ENCODE measurements at places on chromosomes 5 and 9.

- no peak for DNase-seq
These were observed 200.5 kb downstream of the EFNA5 start for GRCh38 chr5:107470295-107470582.

GRCh38 chr5:150625831-150626746 lies 14.4 kb upstream of the SYNPO start:
- no peak for DNase-seq

DNA sequence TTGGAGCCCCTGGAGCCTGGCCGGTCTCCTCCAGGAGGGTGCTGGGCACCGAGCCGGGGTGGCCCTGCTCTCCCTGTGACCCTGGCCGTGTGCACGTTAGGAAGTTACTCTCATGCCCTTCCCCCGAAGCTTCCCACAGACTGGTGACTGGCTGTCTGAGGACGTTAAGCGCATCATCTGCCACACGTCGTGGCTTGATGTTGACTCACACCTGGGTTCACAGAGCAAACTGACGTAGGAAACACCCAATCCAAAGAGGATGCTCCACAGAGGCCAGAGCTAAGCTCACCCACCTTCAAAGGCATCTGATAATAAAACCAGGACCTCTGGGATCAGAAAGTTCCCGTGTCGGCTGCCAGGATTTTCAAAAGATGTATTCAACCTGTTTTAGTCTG lies 152.9 kb upstream of the PHYKPL start:
- no peak for DNase-seq

GRCh38 chr5:82073179-82073578 lies 101.4 kb downstream of the ATG10 start:
- no peak for DNase-seq

DNA sequence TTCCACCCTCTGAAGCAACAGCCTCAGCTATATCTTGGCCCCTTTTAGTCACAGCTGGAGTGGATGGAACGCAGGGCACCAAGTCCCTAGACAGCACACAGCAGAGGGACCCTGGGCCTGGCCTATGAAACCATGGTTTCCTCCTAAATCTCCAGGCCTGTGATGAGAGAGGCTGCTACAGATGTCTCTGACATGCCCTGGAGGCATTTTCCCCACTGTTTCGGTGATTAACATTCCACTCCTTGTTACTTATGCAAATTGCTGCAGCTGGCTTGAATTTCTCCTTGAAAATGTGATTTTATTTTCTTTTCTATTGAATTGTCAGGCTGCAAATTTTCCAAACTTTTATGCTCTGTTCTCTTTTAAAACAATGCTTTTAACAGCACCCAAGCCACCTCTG lies 384.8 kb downstream of the PRR16 start:
- DNase-seq: no peak

DNA sequence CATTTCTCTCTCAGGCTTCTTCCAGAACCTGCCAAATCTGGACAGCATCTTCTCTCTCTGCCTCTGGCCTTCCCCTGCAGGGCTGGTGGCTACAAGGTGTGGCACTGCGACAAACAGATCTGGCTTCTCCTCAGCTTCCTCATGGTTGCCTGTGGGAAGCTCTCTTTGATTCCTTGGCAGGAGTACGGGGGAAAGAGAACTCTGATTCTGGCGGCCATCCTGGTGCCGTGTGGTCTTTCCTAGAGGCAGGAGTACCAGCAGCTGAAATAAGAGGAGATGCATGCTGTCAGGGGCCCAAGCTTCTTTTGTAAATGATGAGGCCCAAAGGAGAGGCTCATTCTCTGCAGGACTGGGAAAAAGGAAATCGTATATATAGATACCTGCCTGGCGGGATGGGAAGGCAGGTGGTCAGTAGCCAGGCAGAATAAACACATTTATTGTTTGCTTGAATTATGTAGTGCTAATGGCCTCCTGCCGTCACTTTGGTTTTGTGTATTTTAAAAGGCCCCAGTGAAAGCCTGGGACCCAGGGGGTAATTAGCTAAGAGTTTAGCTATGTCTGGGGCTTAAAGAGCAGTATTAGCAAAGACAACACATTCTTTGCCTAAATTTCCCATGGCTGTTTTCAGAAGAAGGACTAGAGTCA lies at the start of gene CER1:
Gene CER1 (minus strand): TSS at position 343 of the 645 bp plus-strand sequence. CDS start 61 bp downstream, at position 282.
- DNase-seq: no peak

DNA sequence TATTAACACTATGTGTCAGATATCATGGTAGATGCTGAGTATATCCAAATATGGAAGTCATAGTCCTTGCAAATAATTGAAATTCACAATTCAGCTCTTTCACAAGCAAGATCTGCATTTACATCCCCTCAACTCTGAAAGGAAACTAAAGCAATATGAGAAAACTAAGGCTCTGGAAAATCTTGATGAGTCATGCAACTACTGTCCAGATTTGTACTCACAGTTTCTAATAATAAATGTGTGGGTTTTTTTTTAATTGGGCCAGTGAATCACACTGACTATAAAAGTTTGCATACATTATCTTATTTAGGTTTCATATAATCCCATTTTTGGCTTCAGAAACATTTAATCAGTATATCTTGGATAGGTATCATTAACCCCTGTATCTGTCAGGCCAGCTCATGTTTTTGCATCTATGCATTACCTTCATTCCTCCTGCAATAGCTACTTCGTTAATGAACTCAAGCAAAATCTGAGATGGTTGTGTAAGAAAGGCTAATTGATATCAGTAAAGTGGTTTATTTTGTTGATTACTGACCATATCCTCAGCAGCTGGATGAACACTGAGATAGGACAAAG lies 58.7 kb upstream of the PRR16 start:
- peak; percentile 17 for DNase-seq

GRCh38 chr5:39427229-39427628 lies 2.4 kb upstream of the DAB2 start:
- DNase-seq: peak; percentile 66

GRCh38 chr5:97022898-97023297 lies 87.0 kb downstream of the LNPEP start:
- no peak for DNase-seq

DNA sequence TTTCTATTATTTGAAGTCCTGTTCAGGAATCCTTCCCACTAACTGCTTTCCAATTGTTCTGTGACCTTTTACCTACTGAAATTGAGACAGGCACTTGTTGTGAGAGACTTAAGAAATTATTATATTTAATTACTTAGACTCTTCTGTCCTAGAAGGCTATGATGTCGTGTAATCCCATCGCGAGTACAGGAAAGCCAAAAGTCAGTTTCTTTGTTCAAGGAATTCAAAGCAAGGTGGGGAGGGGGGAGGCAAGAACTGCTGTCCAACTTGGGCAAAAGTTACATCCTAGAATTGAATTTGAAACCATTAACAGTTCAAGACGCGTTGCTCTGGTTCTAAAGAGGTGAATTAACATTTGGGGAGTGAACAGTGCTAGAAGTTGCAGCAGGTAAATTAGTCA lies 17.9 kb downstream of the NDUFA8 start:
- no peak for DNase-seq

- DNase-seq: peak; percentile 38
These were observed 41.5 kb downstream of the SH3PXD2B start for GRCh38 chr5:172412724-172413286.

GRCh38 chr5:150227606-150228273 lies 37.9 kb downstream of the SLC6A7 start:
- DNase-seq: no peak

DNA sequence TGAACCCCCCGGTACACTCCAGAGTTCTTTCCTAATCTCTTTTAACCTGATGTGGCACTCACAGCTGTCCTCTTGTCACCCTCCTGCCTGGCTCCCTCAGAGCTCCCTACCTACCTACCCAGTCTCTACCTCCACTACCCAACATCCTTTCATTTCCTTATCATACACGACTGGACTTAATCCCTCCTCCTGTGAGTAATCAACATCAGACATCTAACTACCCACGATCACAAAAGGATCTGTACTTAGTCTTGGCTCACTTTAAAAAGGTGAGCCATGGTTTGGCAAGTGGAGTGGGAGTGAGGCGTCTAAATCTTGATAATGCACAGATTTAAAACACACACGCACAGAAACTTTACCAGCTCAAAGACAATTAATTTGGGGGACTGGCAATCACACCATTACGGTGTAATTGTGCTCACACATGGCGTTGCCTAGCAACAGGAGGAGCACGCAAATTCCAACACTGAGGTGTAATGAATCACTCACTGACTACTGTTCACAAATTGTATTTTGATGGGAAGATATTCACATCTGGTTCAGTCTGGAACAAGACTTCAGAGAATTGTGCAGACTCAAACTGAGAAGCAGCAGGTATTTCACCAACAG lies 235.9 kb downstream of the EPB41L4A start:
- no peak for DNase-seq

DNA sequence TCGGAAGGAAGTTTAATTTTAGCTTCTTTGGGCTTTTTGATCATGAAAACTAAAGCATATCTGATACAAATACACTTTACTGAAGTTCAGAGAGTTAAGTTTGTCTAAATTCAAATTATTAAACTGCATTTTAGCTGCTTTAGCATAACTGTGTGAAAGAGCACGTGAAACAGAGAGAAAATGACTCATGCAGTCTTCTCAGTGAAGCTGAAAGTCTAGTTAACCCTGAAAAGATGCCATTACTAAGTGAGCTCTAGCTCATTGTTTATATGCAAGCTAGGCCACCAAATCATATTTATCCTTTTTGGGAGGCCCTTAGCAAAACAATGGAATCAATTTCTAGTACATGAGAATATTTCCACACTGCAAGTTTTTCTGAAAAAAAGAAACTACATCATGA lies 27.6 kb downstream of the TPD52L3 start:
- peak; percentile 34 for DNase-seq

DNA sequence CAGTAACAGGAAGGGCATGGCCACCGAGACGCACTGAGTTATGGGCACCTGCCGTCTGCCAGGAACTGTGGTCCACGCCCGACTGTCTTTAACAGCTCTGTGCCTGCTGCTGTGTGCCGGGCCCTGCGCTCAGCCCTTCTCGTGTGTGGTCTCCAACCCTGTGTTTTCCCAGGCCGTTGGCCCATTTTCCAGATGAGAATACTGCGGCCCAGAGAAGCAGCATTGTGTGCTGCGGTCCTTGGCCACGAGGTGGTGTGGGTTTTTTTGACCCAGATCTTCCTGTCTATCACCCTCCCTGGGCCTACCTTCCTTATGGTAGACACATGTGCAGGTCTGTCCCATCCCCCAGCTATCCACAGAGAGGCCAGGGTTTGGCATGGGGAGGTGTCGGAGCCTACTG lies 47.0 kb downstream of the RXRA start:
- no peak for DNase-seq

GRCh38 chr5:6713274-6714225 lies at the start of gene TENT4A:
Gene TENT4A, plus strand, starts transcription at chr5:6713432. Its CDS starts 552 bp downstream, at chr5:6713984.
- DNase-seq: peak; percentile 33

- DNase-seq: no peak
These were observed 22.8 kb downstream of the ITK start for GRCh38 chr5:157203417-157203816.

- DNase-seq: no peak
These were observed 33.3 kb downstream of the RAPGEF1 start for GRCh38 chr9:131706608-131706970.

DNA sequence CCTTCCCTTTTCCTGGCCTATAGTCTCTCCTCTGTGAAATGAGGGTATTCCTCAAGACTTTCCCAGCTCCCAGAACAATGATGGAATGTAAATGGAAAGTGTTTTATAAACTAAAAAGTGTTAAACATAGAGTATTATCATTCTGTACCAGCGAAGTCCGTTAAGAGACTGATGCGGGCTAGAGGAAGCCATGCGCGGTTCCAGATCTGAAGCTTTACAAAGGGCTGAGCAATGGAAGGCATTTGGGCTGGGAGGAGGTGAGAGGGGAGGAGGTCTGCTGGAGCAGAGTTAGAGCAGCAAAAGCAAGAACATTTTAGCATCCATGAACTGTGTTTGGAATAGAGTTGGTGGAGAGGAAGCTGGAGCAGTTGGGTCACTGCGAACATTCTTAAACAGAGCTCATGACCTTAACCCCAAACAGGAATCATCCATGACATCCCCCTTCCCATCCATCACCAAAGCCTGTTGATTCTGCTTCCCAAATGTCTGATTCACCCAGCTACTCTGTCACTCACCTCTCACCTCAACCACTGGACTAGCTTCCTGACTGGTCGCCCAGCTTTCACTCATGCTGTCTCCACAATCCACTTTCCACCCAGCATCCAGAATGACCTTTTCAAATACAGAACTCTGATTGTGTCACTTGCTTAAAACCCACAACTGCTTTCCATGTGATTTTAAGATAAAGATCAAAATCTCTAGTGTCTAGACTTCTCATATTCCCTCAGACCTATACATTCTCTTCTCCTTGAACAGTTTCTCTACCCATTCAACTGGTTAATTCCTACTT lies 37.1 kb downstream of the CDK5RAP2 start:
- DNase-seq: no peak

- DNase-seq: no peak
These were observed 408.4 kb downstream of the ZNF608 start for GRCh38 chr5:124337996-124338395.

- peak; percentile 51 for DNase-seq
These were observed 53.5 kb upstream of the IL7R start for GRCh38 chr5:35803191-35803651.

DNA sequence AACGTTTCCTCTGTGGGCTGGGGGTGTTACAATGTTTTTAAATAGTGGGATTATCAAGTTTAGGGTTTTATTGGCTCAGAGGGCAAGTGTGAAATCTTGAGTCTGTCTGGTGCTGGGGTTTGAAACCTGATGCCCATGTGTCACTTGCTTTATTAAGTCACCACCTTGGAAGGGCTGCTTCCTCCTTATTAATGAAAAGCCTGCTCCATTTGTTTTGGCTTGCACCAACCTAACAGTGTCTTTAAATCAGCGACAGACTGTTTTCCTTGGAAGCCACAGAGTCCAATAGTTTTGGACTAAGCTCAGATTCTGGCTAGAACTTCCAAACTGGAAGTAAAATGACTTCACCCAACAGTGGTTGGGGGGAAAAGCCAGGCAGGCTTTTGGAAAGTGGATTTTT lies 10.7 kb upstream of the PALM2AKAP2 start:
- no peak for DNase-seq

- no peak for DNase-seq
These were observed 764.7 kb downstream of the MTRR start for GRCh38 chr5:8633696-8634095.

GRCh38 chr9:21385131-21385670 lies at the start of gene IFNA2:
Gene IFNA2, minus strand, starts transcription at chr9:21385398. Its CDS starts 69 bp downstream, at chr9:21385329.
- no peak for DNase-seq

- no peak for DNase-seq
These were observed 680 bp downstream of the GLRA1 start for GRCh38 chr5:151923866-151924476.

GRCh38 chr9:105503881-105504280 lies 54.0 kb upstream of the FKTN start:
- DNase-seq: no peak

- DNase-seq: peak; percentile 42
These were observed 75.4 kb downstream of the TEX10 start for GRCh38 chr9:100277166-100277979.

GRCh38 chr5:77302653-77303052 lies 92.2 kb downstream of the PDE8B start:
- DNase-seq: no peak

- no peak for DNase-seq
These were observed 34.2 kb downstream of the SECISBP2 start for GRCh38 chr9:89352451-89352850.

DNA sequence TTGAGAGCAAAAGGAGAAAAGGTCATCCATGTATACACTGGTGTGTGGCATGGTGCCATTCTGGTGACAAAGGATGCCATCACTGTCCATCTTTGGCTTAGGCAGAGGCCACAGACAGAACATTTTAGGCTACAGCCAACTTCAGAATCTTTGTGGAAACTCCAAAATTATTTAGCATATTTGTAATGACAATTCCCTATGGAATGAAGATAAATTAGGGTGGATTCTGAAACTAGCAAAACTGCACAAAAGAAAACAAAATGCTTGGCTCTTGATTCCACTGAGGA lies 92.5 kb downstream of the FBXW11 start:
- DNase-seq: peak; percentile 9

- DNase-seq: no peak
These were observed 109.1 kb upstream of the ELL2 start for GRCh38 chr5:96070622-96071225.
